Heart right ventricle (tissue), 16 donors: ENCODE measurements at places on chromosomes 16 and 17. TPM values are rescaled to one million over a fixed set of nuclear protein-coding genes. Genes with fewer than 3 reads are reported as not detected.

ABCA5 gene
- polyA plus RNA-seq, result 6.9 TPM

KIFC3 gene
- polyA plus RNA-seq, result 47.4 TPM

LSM12 gene
- polyA plus RNA-seq, result 25.2 TPM

HOXB4 gene
- 0.90 TPM for polyA plus RNA-seq

DNA sequence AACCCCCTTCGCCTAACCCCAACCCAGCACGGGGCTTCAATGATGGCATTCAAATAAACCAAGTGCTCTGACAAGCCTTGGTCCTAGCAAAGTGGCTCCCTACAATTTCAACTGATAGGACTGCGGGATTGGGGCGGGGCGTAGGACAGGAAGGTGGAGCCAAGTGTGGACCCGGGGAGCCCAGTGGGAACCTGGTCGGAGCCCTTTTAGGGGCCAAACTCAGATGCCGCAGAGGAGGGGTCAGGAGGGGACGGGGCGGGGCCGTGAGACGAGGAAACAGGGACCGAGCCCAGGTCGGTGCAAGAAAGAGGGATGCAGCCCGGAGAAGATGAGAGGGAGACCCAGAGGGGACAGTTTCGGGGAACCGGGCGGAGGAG, 13.2 kb upstream of the CDIPT start:
- peaks cover 51% of the 10 kb centered on the region for H3K27me3 ChIP-seq
- peaks cover 12% of the 10 kb centered on the region for H3K4me1 ChIP-seq
- H3K36me3 ChIP-seq, result no peaks in the 10 kb centered on the region
- H3K27ac ChIP-seq, result no peak overlapping the region

DNA sequence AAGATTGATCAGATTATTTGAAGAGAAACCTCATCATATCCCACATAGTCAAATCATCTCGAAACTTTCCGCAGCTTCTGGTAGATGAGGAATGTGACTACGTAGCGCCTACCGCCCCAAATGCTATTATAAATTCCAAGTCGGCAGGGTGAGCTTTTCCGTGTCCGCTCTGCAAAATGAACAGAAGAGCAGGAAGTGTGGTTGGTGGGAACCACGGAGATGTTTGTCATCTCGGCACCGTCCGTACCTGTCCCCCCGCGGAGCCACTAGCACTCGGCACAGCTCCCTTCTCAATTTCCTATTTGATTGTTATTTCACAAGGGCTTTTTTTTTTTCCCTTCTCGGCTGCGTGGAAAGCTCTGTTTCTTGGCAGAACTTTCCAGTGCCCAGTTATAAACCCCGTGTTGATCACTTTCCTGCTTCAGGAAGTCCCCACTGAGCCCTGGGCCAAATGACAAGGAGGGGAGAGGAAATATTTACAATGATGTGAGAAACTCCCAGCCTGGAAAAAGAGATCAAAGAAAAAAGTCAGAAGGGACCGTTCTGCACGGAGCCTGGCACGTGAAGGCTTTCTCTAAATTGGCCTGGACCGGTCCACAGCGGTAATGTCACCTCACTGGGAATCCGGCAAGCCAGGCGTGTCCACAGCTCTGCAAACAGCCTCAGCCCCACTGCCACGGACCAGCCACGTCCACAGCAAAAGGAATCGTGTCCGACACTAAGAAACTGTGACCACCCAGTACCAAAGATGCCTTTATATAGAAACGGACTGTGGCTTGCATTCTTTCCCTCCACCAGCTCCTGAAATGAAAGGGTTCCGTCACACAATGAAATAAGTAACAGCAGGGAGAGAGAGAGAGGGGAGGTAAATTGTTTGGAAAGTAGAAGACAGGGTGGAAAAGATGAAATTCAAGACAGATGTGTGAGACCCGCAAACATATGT, 65.0 kb downstream of the MRM3 start:
- peaks cover 8% of the 10 kb centered on the region for H3K4me1 ChIP-seq
- H3K4me3 ChIP-seq, result peak overlapping the region; percentile 49
- peak; percentile 29 for DNase-seq
- H3K27ac ChIP-seq, result peak overlapping the region; percentile 69
- H3K36me3 ChIP-seq, result no peaks in the 10 kb centered on the region

DNA sequence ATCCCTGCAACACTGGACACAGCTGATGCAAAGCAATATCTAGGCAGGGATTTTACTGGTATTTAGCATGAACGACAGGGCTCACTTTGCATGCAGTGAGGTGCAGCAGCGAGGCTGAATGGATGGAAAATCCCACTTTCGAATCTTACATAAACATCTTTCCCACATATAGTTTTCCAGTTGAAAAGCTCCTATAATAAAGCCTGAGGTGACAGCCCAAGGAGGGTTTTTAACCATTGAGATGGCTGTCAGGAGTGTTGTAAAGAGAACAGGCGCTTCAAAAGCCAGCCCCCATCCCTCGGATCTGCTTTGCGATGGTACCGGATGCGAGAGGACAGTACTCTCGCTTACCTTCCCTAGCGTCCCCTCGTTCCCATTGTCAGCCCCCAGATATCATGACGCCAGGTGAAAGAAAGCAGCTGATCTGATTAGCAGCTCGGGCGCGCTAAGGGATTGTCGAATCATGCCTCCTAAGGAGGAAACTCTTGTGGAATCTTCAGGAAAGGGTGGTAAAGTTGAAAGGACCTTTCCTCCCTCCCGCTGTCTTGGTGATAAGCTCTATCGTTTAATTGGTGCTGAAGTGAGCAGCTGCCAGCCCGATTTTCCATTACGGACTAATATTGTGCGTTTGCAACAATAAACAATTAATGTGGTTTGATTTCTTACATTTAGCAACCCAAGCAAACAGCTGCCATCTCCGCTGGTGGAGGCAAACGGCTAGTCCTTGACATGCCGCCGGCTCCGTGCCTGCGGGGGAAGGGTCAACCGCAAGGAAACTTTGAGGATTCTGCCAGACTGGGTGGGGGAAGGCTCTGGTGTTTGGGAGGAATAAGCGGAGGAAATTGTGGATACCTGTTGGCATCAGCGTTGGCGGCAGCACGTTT, 1.8 kb downstream of the CDH8 start:
- H3K4me1 ChIP-seq, result peaks cover 10% of the 10 kb centered on the region
- H3K27ac ChIP-seq, result no peak overlapping the region
- no peak for DNase-seq
- H3K27me3 ChIP-seq, result peaks cover 70% of the 10 kb centered on the region
- H3K36me3 ChIP-seq, result no peaks in the 10 kb centered on the region
- peak overlapping the region; percentile 55 for H3K4me3 ChIP-seq

DNA sequence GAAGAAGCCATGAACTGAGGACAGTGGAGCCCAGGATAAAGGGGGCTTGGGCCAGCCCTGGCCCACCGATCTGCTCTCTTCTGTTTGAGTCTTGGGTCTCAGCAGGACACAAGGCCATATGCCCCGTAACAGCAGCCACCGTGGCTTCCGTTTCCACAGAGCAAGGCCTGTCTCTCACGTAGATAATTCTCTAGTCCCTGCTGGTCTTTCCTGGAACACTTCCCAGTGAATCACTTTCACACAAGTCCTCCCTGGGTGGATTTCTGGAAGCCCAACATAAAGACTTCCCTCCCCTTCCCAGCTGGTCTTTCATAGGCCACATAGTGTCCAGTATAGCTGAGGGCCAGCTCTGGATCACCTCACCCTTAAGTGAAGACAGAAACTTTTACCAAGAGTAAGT, 19.9 kb upstream of the C16orf78 start:
- DNase-seq, result no peak
- no peaks in the 10 kb centered on the region for H3K4me1 ChIP-seq
- no peak overlapping the region for H3K4me3 ChIP-seq
- no peak overlapping the region for H3K27ac ChIP-seq
- H3K27me3 ChIP-seq, result no peaks in the 10 kb centered on the region

GRCh38 chr17:58313815-58314705, 14.5 kb downstream of the TSPOAP1 start:
- H3K36me3 ChIP-seq, result no peaks in the 10 kb centered on the region
- no peak overlapping the region for H3K4me3 ChIP-seq
- H3K27me3 ChIP-seq, result no peaks in the 10 kb centered on the region
- no peak for DNase-seq
- H3K27ac ChIP-seq, result no peak overlapping the region

DNA sequence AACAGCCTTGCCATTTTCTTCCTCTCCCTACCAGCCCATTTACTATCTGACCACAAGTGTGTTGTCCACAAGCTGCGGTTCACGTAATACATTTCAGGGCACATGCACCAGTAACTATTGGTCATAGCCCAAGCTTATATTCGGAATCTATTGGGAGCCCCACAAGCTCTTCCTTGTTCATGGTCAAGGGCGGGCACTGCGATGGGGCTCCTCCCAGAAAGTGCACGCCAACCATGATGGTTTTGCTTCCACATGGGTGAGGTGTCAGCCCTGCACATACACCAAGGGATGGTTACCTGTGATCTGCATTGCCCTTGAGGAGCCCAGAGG, 12.1 kb downstream of the THRA start:
- H3K4me3 ChIP-seq, result no peak overlapping the region
- H3K27me3 ChIP-seq, result no peaks in the 10 kb centered on the region
- no peak for DNase-seq
- peak overlapping the region; percentile 90 for H3K27ac ChIP-seq
- H3K4me1 ChIP-seq, result peaks cover 71% of the 10 kb centered on the region

DNA sequence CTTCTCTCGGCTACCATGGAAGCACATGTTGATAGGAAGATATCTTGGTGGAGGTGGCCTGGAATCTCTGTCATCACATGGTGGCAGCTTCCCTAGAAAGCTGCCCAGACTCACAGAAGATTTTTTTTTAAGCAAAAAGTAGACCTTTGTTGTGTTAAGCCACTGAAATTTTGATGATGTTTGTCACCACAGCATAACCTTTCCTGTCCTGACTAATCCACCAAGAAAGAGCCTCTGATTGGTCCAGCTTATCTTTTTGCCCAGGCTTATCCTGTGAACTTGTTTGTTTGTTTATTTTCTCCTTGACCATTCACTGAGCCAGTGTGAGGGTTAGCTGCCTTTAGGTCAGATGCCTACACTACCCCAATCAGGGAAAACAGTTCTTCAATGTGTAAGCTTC, 96.5 kb upstream of the LHX1 start:
- no peaks in the 10 kb centered on the region for H3K4me1 ChIP-seq
- no peaks in the 10 kb centered on the region for H3K36me3 ChIP-seq
- DNase-seq, result no peak
- H3K27me3 ChIP-seq, result peaks cover 56% of the 10 kb centered on the region
- no peak overlapping the region for H3K27ac ChIP-seq

DNA sequence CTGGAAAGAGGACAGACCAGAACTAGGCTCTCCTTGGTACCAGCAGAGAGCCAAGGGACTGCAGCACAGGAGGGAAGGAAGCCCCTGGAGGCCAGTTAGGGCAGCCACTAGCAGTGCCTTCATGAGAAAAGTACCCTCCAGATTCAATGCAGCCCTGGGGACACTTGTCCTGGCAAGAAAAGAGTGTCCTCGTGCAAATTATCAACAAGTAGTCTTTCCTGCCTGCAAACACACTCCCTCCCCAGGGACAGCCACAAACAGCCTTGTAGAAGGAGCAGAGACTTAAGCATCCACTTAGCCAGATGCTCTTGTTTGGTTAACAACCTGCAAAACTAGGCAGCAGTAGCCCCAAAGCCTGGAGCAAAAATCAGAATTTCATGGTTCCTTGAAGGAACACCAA, 24.3 kb downstream of the CENPV start:
- H3K4me3 ChIP-seq, result no peak overlapping the region
- H3K27me3 ChIP-seq, result no peaks in the 10 kb centered on the region
- H3K4me1 ChIP-seq, result peaks cover 14% of the 10 kb centered on the region
- no peak overlapping the region for H3K27ac ChIP-seq
- DNase-seq, result no peak
